ENCODE measurements at places on chromosomes 3 and 15.

DNA sequence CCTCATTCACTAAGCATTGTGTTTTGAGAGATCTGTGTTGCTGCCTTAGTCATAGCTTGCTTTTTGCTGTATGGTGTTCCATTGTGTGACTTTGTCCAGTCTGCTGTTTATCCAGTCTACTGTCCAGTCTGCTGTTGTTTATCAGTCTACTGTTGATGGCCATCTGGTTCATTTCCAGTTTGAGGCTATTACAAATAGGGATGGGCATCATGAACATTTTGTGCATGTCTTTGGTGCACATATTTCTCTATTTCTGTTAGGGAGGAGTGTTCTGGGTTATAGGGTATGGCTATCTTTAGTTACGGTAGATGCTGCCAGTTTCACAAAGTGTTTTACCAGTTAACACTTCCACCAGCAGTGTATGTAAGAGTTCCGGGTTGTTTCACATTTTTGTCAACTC is 22.2 kb upstream of the CLEC3B start:
- no peak for DNase-seq

DNA sequence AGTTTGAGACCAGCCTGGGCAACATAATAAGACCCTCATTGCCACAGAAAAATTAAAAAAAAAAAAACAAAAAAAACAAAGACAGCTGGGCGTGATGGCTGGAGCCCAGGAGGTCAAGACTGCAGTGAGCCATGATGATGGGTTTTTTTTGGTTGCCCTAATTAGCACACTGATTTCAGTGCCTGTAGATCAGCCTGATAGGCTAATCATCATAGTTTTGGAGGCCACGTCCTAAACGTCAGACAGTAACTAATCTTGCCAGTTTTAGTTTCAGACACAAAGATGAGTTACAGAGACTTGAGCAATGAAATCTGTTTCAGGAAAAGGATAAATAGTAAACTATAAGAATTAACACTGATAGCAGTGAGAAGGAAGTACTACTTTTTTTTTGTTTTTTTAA is 55.4 kb downstream of the LRCH3 start:
- DNase-seq = no peak

DNA sequence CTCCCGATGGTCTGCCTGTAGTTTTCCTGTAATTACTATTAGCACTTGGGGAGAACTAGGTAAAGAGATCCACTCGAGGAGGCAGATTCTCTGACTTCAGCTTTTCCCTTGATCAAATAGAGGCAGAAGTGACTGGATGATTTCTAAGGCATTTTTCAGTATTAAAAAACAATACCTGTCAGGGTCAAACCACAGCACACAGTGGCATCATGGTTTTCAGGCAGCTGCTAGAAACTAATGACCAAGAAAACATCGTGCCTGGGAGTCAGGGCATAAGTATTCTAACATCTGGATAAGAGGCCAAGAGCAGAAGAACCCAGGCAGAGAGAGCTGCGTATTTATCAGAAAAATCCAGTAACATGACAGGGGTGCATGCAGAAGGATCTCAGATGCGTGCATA is 419.9 kb downstream of the TUSC7 start:
- no peak for DNase-seq

DNA sequence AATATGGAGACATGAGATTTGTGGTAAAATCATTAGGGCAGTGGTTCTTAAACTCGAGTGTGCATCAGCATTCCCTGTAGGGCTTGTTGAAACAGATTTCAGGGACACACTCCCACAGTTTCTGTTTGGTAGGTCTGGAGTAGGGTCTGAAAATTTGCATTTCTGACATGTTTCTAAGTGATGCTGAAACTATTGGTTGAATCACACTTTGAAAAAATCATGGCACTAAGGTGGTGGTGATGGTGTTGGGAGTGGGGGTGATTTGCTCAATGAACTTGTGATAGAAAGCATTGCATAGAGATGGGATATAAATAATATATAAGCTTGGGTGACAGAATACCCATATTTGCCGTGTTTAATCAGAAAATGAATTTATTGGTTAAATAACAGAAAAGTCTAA is 11.3 kb downstream of the MITF start:
- DNase-seq = no peak

DNA sequence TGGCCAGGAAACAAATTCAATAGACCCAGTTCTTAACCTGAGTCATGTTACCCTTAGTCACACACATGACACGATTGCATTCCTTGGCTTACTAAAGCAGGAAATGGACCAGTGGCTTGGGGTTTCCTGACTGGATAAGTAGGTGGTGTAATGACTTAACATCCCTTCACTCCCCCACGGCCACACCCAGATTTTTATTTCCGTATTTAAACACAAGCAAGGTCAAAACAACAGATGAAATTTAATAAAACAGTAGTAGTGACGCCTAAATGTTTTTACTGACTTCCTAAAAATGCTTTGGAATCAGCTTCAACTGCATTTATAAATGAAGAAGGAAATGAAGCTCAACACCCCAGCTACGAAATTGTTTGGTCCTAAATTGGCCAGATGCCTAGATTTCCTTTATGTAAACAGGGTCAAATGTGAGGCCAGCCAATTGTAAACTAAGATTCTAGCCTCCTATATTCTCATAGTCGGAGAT is 324.3 kb downstream of the CHST2 start:
- DNase-seq = no peak

- DNase-seq = no peak
Measured at GRCh38 chr15:27025481-27025966, 54.5 kb downstream of the GABRG3 start.
